ENCODE measurements at places on chromosomes 7 and 10. TPM values are rescaled to one million over a fixed set of nuclear protein-coding genes. Genes with fewer than 3 reads are reported as not detected.

TRA2A gene
- total RNA-seq = 155 TPM

INA gene
- not detected for total RNA-seq

DENND2A gene
- 0.10 TPM for total RNA-seq

CADPS2 gene
- not detected for total RNA-seq

GDF2 gene
- not detected for total RNA-seq

SPDYE9 gene
- not detected for total RNA-seq

FRMD4A gene
- 0.31 TPM for total RNA-seq

GNGT1 gene
- not detected for total RNA-seq

PLAU gene
- 0.30 TPM for total RNA-seq

- no peak overlapping the region for H3K4me3 ChIP-seq
- no peaks in the 10 kb centered on the region for H3K36me3 ChIP-seq
- no peaks in the 10 kb centered on the region for H3K4me1 ChIP-seq
- H3K27me3 ChIP-seq = peaks cover 3% of the 10 kb centered on the region
- DNase-seq = no peak
- H3K27ac ChIP-seq = no peak overlapping the region
These were observed 24.5 kb upstream of the EEPD1 start for GRCh38 chr7:36128448-36129047.

DNA sequence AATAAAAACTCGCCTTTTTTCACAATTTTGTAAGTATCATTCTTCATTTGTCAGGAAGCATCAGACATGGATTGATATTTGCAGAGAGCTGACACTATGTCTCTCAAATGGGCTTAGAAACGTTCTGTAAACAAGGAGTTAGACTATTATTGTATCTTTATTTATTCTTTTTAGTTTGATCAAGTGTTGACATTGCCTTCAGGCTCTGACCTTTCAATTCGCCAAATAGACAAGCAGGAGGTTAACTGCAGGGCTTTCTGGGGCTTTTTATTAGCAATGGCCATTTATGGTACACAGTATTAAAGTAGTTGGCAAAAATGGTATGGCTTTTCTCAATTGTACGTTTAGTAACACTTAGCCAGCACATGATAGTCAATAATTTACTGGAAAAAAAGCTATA lies 221.7 kb downstream of the ZWINT start:
- H3K27ac ChIP-seq = no peak overlapping the region
- no peaks in the 10 kb centered on the region for H3K4me1 ChIP-seq
- DNase-seq = no peak
- H3K4me3 ChIP-seq = no peak overlapping the region

DNA sequence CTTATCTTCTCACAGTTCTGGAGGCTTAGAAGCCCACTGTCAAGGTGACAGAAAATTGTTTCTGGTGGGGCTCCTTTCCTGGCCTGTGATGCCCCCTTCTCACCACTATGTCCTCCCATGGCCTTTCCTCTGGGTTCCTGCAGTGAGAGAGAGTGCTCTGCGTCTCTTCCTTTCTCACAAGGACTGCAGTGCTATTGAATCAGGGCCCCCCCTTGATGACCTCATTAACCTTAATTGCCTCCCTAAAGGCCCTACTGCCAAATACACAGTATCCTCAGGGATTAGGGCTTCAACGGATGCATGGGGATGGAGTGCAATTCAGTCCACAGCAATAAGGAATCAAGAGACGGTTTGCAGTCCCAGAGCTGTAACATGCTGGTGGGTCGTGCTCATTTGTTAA lies 82.0 kb upstream of the GRB10 start:
- H3K36me3 ChIP-seq = no peaks in the 10 kb centered on the region
- H3K4me3 ChIP-seq = no peak overlapping the region
- H3K27me3 ChIP-seq = peaks cover 6% of the 10 kb centered on the region
- no peak for DNase-seq
- no peaks in the 10 kb centered on the region for H3K4me1 ChIP-seq

GRCh38 chr10:31590023-31590800 lies 271.2 kb downstream of the ZEB1 start:
- no peak for DNase-seq
- H3K4me1 ChIP-seq = no peaks in the 10 kb centered on the region
- no peak overlapping the region for H3K4me3 ChIP-seq
- peaks cover 16% of the 10 kb centered on the region for H3K36me3 ChIP-seq
- H3K27me3 ChIP-seq = peaks cover 21% of the 10 kb centered on the region

- no peak overlapping the region for H3K4me3 ChIP-seq
- no peak for DNase-seq
- no peak overlapping the region for H3K27ac ChIP-seq
- peaks cover 7% of the 10 kb centered on the region for H3K27me3 ChIP-seq
- H3K4me1 ChIP-seq = no peaks in the 10 kb centered on the region
These were observed 248.6 kb downstream of the GPAM start for GRCh38 chr10:111934931-111935330.

- DNase-seq = no peak
- H3K27ac ChIP-seq = no peak overlapping the region
- no peak overlapping the region for H3K4me3 ChIP-seq
- H3K27me3 ChIP-seq = peaks cover 52% of the 10 kb centered on the region
- no peaks in the 10 kb centered on the region for H3K36me3 ChIP-seq
These were observed 2.0 kb downstream of the GPR85 start for GRCh38 chr7:113084496-113085172.

- peaks cover 11% of the 10 kb centered on the region for H3K36me3 ChIP-seq
- no peaks in the 10 kb centered on the region for H3K27me3 ChIP-seq
- H3K4me1 ChIP-seq = peaks cover 10% of the 10 kb centered on the region
These were observed 149.2 kb downstream of the PRKAG2 start for GRCh38 chr7:151727579-151728285.

DNA sequence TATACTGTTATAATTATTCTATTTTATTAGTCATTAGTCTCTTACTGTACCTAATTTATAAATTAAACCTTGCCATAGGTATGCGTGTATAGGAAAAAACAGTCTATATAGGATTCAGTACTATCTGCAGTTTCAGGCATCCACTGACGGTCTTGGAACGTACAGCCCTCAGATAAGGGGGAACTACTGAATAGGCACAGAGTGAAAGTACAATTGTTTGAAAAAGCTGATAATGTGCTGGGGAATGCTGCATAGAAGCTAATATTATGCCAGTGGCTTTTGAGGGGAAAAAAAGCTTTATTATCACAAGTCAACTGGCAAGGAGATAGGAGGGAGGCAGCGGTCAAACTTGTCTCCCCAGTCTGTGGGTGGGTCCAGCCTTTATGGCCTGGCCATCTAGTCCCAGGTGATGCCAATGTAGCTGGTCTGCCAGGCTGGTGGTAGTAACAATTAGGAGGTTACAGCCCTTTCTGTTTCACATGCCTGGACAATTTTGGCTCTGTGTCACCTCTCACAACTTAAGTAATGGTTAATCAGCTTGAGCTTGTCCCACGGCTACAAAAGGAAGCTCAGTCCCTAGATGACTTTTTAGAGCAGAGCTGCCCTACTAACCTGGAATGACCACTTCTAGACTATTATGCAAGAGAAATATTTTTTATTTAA lies 8.3 kb upstream of the FMC1 start:
- peaks cover 9% of the 10 kb centered on the region for H3K4me1 ChIP-seq
- H3K4me3 ChIP-seq = no peak overlapping the region
- H3K27ac ChIP-seq = no peak overlapping the region
- no peak for DNase-seq
- H3K36me3 ChIP-seq = no peaks in the 10 kb centered on the region
- H3K27me3 ChIP-seq = no peaks in the 10 kb centered on the region

DNA sequence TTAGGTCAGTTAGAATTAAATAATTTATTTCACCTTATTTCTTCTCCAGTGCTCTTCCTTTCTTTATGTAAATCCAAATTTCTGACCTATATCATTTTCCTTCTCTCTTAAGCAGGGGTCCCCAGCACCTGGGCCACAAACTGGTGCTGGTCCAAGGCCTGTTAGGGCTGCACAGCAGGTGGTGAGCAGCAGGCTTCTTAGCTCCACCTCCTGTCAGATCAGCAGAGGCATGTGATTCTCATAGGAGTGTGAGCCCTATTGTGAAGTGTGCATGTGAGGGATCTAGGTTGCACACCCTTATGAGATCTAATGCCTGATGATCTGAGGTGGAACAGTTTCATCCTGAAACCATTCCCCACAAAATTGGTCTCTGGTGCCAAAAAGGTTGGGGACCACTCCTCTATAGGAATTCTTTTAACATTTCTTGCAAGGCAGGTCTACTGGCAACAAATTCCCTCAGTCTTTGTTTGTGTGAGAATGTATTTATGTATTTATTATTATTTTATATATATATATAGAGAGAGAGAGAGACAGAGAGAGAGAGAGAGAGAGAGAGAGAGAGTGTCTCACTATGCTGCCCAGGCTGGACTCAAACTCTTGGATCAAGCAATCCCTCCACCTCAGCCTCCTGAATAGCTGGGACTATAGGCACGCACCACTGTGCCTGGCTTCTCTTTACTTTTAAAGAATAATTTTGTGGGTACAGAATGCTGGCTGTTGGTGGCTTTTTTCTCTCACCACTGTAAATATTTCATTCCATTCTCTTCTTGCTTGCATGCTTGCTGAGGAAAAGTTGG lies 4.3 kb upstream of the ABCC2 start:
- no peak overlapping the region for H3K27ac ChIP-seq
- H3K4me3 ChIP-seq = no peak overlapping the region
- no peak for DNase-seq
- no peaks in the 10 kb centered on the region for H3K27me3 ChIP-seq
- no peaks in the 10 kb centered on the region for H3K36me3 ChIP-seq

GRCh38 chr10:96496281-96496925 lies 17.3 kb downstream of the TLL2 start:
- H3K27me3 ChIP-seq = peaks cover 16% of the 10 kb centered on the region
- DNase-seq = no peak
- H3K36me3 ChIP-seq = no peaks in the 10 kb centered on the region
- no peak overlapping the region for H3K4me3 ChIP-seq
- H3K4me1 ChIP-seq = no peaks in the 10 kb centered on the region
- no peak overlapping the region for H3K27ac ChIP-seq

DNA sequence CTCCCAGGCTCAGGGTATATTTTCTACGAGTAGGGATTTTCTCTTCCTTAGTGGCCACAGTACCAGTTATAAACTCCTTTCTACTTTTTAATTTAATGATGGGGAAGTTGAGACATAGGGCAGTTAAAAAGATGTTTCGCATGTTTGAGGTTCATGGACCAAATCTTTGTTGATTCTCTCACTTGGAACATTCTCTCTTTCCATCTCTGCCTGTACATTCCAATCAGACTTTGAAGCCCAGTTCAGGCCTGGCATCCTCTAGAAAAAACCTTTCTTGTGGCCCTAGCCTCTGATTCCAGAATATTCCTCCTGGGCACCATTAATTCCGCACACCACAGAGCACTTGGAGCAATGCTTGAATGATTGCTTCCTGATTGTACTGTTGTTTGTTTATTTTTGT lies 18.5 kb downstream of the SLC13A4 start:
- no peaks in the 10 kb centered on the region for H3K36me3 ChIP-seq
- DNase-seq = no peak
- H3K27me3 ChIP-seq = no peaks in the 10 kb centered on the region
- no peak overlapping the region for H3K27ac ChIP-seq
- H3K4me3 ChIP-seq = no peak overlapping the region

DNA sequence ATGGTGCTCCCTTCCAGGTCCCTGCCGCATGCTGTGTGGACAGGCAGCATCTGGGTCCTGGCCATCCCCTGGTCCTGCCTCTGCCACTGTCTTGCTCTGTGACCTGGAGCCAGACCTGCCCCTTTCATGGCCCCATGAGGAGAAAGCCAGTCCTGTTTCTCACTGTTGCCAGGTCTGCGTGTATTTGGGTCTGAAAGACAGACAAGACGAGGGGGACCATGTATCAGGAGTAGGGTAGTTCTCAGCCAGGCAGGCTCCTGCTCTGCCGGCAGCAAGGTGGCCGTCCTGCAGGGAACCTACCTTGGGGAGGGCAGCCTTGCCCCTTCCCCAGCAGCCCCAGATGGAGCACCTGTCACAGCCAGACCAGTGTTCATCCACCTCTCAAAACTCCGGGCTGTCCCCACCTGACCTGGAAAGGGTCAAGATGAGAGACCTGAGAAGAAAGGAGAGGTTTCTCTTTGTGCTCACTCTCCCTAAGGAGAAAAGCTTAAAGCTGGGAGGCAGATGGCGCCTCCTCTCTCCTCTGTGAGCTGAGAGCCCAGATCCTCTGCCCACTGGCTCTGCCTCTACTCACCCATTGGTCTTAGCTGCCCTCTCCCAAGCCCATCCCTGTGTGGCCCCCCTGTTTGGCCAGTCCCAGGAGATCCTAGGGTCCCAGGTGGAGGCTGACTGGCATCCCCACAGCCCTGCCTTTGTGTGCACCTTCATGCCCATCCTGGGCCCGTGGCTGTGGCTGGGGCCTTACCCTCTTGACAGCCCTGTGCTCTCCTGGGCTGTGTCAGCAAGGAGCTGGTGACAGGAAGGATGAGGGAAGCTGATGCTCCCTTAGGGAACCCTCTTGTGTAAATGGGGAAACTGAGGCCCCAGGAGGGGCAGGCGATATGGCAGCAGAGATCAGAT lies 116.1 kb upstream of the PCBD1 start:
- H3K27ac ChIP-seq = no peak overlapping the region
- DNase-seq = no peak
- no peak overlapping the region for H3K4me3 ChIP-seq
- no peaks in the 10 kb centered on the region for H3K36me3 ChIP-seq

- no peaks in the 10 kb centered on the region for H3K27me3 ChIP-seq
- H3K36me3 ChIP-seq = no peaks in the 10 kb centered on the region
- no peak for DNase-seq
These were observed 505 bp upstream of the FAM204A start for GRCh38 chr10:118342638-118343020.

DNA sequence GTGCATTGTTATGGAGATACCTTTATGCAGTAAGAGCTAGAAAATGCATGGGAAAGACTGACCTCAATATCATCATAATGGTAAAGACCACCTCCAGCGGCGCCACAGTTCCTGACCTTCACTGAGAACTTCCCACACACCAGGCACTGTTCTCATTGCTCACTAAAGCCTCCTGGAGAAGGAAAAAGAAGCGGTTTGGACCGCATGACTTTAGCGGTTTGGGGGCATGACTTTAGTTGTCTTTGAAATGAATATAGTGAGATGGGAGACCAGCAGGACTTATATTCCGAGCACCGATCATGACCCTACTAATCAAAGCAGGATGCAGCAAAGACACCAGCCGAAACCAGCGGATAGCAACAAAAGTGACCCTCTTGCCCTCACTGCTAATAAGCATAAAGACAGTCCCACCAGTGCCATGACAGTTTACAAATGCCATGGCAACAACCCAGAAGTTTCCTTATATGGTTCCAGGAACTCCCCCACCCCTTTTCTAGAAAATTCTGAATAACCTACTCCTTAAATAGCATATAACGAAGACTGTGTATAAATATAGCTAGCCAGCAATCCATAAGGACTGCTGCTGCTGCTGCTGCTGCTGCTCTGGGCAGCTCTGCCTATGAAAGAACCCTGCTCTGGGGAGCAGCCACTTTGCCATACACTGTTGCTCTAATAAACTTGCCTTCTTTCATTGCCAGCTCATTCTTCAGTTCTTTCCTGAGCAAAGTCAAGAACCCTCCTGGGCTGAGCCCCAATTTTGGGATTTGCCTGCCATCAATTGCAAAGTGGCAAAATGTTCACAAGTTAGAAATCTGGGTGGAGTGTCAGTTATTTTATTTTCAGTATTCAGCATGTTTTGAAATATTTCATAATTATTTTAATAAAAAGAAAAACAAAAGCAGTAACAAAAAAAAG lies 694.1 kb downstream of the SUGCT start:
- H3K27ac ChIP-seq = no peak overlapping the region
- DNase-seq = no peak
- no peaks in the 10 kb centered on the region for H3K27me3 ChIP-seq
- no peaks in the 10 kb centered on the region for H3K36me3 ChIP-seq
- no peaks in the 10 kb centered on the region for H3K4me1 ChIP-seq
- no peak overlapping the region for H3K4me3 ChIP-seq
